Activated CD4-positive, alpha-beta T cell treated with anti-CD3 and anti-CD28 coated beads, Interleukin-2, amount 10 ng/mL, durations not matched to agents 7 days and 5 days (primary cell): ENCODE measurements at places on chromosomes 5 and 9. TPM values are rescaled to one million over a fixed set of nuclear protein-coding genes. Genes with fewer than 3 reads are reported as not detected.
A peak's percentile ranks its signal among the peaks of the same experiment; 100 is the strongest.

GRCh38 chr9:78958892-78959291 lies 612.9 kb upstream of the TLE4 start:
- no peak overlapping the region for H3K4me3 ChIP-seq
- DNase-seq: no peak
- no peaks in the 10 kb centered on the region for H3K36me3 ChIP-seq
- no peaks in the 10 kb centered on the region for H3K27me3 ChIP-seq

GABRA1 gene
- total RNA-seq: not detected

- peaks cover 5% of the 10 kb centered on the region for H3K4me1 ChIP-seq
- no peaks in the 10 kb centered on the region for H3K27me3 ChIP-seq
- DNase-seq: peak; percentile 46
- no peak overlapping the region for H3K27ac ChIP-seq
- H3K4me3 ChIP-seq: no peak overlapping the region
- no peaks in the 10 kb centered on the region for H3K36me3 ChIP-seq
Observed at GRCh38 chr5:171484460-171484899, 65.0 kb downstream of the FGF18 start.

C1QTNF3 gene
- 5.2 TPM for total RNA-seq

CTSV gene
- total RNA-seq: 0.46 TPM

TRIM32 gene
- total RNA-seq: 17.9 TPM

ORM2 gene
- not detected for total RNA-seq

DNA sequence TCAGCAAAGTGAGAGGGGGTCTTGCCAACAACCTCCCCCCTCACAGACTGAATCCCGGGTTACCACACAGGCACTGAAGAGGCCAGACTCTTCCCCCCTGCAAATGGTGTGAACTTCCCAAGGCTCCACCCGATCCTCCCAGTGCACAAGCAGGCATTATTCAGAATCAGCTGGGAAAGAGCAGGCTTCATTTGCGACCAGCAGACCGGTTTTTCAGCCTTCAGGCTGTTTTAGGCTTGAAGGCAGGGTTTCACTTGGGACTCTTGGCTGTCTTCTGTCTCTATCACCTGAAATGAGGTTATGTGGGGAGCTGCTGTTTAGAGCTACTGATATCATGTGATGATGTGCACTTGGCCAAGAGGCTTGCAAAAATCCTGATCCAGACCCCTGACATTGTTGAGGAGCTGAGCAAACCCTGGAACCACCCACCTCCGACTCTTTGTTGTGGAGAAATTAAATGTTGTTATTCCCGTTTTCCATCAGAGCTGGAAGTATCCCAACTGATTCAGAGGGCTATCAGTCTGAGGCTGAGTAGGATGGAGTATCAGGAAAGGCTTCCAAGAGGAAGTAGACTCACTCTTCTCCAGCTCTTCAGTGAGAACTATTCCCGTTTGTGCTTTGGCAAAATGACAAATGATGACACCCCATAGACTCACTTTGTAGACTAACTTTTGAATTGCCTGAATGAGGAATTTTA lies 63.3 kb upstream of the ZFR start:
- no peak overlapping the region for H3K4me3 ChIP-seq
- no peak for DNase-seq
- H3K27me3 ChIP-seq: peaks cover 13% of the 10 kb centered on the region
- peaks cover 8% of the 10 kb centered on the region for H3K4me1 ChIP-seq
- no peak overlapping the region for H3K27ac ChIP-seq

GRCh38 chr9:136146126-136147037 lies 27.7 kb upstream of the TMEM250 start:
- H3K27ac ChIP-seq: no peak overlapping the region
- H3K36me3 ChIP-seq: no peaks in the 10 kb centered on the region
- no peak overlapping the region for H3K4me3 ChIP-seq
- no peak for DNase-seq

DNA sequence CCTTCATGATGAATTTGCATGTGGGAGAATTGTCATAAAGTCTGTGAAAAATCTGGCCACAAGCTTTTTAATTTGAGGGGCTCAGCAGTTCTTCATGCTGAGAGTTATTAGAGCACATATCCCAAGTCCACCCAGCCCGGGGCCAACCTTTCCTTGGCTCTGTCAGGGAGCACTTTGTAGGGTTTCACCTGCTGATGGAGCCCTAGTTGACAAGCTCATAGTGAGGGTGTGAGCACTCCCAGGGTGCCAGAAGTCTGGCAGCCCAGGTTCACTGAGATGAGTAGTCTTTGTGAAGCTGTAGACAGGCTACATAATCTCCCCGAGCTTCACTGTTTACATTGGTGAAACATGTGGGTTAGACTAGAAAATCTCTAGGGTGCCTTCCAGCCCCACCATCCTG lies 97.2 kb upstream of the NREP start:
- peaks cover 4% of the 10 kb centered on the region for H3K4me1 ChIP-seq
- H3K27ac ChIP-seq: no peak overlapping the region
- no peaks in the 10 kb centered on the region for H3K36me3 ChIP-seq
- DNase-seq: no peak

- H3K4me1 ChIP-seq: peaks cover 8% of the 10 kb centered on the region
- H3K27me3 ChIP-seq: peaks cover 68% of the 10 kb centered on the region
- DNase-seq: no peak
- peak overlapping the region; percentile 23 for H3K4me3 ChIP-seq
- no peaks in the 10 kb centered on the region for H3K36me3 ChIP-seq
Observed at GRCh38 chr5:90557871-90558270, 726 bp upstream of the ADGRV1 start.

DNA sequence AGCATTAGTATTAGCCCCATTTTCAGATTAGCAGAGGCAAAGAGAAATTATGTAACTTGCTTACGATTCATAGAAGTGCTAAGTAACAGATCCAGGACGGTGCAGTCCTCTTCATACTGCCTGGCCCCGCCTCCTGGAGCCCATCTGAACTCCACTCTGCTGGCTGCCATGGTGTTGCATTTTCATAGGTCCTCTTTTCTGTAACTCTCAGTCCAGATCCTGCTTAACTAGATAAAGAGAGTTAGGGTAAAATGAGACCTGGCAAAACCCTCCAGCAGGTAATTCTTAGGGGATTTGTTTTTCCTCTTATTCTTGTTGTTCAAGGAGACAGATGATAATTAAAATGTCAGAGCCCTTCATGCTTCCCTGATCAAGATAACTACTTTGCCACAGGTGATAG lies 135.1 kb upstream of the EFNA5 start:
- no peak overlapping the region for H3K27ac ChIP-seq
- peaks cover 4% of the 10 kb centered on the region for H3K27me3 ChIP-seq
- peaks cover 28% of the 10 kb centered on the region for H3K4me1 ChIP-seq
- no peaks in the 10 kb centered on the region for H3K36me3 ChIP-seq
- no peak overlapping the region for H3K4me3 ChIP-seq
- DNase-seq: no peak
